ENCODE measurements at places on chromosomes 11 and 22. TPM values are rescaled to one million over a fixed set of nuclear protein-coding genes. Genes with fewer than 3 reads are reported as not detected.

DNA sequence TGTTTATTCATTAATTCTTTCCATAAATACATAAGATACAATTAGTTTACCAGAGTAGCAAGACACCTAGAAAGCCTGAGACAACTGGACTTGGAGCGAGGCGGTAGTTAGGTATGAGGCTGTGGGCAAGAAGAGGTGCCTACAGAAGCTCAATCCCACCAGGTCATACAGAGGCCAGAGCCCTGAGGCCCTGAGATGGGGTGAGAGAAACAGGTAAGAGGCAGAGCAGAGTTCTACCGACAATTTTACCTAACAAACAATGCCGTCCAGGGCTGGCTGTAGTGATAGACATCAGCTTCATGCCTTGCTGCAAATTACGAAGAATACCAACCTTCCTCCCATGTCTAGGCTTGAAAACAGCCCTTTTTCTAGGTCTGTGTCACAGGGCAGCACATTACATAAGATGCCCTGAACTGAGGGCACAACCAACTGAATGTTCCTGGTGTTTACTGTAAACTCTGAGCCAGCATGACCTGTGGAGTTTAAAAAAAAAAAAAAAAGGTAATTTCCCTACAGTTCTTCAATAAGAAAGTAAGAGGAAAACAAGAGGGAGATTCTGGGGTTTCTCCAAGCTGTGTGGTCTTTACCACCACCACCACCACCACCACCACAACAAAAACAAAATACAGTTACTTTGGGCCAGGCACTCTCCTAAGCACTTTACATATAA, 105.8 kb downstream of the GAB2 start:
- no peak for DNase-seq
- H3K27ac ChIP-seq: no peak overlapping the region

GRCh38 chr11:48141475-48142122, 75.0 kb upstream of the OR4B1 start:
- H3K27ac ChIP-seq: no peak overlapping the region
- no peak for DNase-seq
- no peaks in the 10 kb centered on the region for H3K27me3 ChIP-seq
- peaks cover 9% of the 10 kb centered on the region for H3K4me1 ChIP-seq
- H3K36me3 ChIP-seq: peaks cover 39% of the 10 kb centered on the region

ADSL gene
- total RNA-seq: 98.8 TPM

CCS gene
- 40.4 TPM for total RNA-seq

CDCA5 gene
- total RNA-seq: not detected

PNPLA5 gene
- total RNA-seq: not detected

F2 gene
- not detected for total RNA-seq

UPK2 gene
- not detected for total RNA-seq

GRCh38 chr11:113176599-113177360, 137.6 kb upstream of the TTC12 start:
- no peak overlapping the region for H3K4me3 ChIP-seq
- no peaks in the 10 kb centered on the region for H3K27me3 ChIP-seq
- peaks cover 22% of the 10 kb centered on the region for H3K4me1 ChIP-seq

TMEM151A gene
- 0.36 TPM for total RNA-seq

- H3K4me1 ChIP-seq: no peaks in the 10 kb centered on the region
- no peak for DNase-seq
- no peak overlapping the region for H3K4me3 ChIP-seq
- H3K27me3 ChIP-seq: no peaks in the 10 kb centered on the region
- no peak overlapping the region for H3K27ac ChIP-seq
Observed at GRCh38 chr11:97079244-97079643, 689.4 kb downstream of the JRKL start.

DNA sequence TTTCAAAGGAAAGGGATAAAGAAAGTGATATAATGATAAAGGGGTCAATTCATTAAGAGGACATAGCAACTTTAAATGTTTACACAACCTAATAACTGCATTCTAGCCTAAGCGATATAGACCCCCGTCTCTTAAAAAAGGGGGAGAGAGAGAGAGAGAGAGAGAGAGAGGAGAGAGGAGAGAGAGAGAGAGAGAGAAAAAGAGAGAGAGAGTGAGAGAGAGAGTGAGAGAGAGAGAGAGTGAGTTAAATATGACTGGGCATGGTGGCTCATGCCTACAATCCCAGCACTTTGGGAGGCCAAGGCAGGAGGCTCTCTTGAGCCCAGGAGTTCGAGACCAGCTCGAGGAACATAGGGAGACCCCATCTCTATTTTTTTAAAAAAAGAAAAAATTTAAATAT, 90.2 kb upstream of the GAL start:
- no peak overlapping the region for H3K27ac ChIP-seq
- H3K36me3 ChIP-seq: peaks cover 36% of the 10 kb centered on the region
- H3K4me3 ChIP-seq: no peak overlapping the region
- no peaks in the 10 kb centered on the region for H3K4me1 ChIP-seq
- no peak for DNase-seq

DNA sequence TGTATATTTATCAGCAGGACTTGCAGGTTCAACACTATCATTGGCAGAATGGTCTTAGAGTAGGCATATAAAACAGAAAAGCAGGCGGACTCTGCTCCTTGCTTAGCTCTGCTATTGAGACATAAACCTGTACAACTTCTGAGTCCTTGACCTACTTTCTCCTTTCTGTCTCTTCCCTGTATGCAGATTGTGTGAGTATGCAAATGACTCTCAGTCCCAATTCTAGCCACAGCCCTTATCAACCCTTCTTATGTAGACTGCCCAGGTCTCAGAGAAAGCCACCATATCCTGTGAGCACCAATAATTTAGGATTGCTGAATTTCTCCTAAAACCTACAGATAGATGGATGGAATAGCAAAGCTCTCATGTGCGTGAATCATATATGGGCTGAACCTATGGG, 367.6 kb upstream of the DDI1 start:
- H3K4me1 ChIP-seq: no peaks in the 10 kb centered on the region
- no peaks in the 10 kb centered on the region for H3K27me3 ChIP-seq
- H3K4me3 ChIP-seq: no peak overlapping the region
- DNase-seq: no peak
- no peak overlapping the region for H3K27ac ChIP-seq

DNA sequence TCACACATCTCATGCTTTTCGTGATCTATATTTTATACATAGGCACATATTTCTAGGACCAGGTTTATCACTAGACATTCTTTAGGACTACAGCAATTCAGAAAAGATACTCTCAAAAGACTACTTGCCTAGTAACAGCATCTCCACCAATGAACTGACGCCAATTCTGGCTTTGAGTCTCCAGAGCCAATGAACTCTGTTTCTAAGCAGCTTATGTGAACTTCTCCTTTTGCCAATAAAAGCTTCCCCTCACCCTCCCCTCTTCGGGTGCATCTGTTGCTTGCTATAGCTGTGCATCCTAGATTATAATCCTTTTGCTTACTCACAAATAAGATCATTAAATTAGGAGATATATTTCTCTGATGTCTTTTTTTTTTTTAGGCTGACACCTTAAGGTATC, 11.4 kb upstream of the ANKK1 start:
- H3K36me3 ChIP-seq: no peaks in the 10 kb centered on the region
- H3K4me1 ChIP-seq: no peaks in the 10 kb centered on the region
- H3K27ac ChIP-seq: no peak overlapping the region
- DNase-seq: no peak
- H3K4me3 ChIP-seq: no peak overlapping the region

GRCh38 chr11:132430429-132431062, 1060.1 kb downstream of the NTM start:
- H3K4me1 ChIP-seq: no peaks in the 10 kb centered on the region
- no peaks in the 10 kb centered on the region for H3K36me3 ChIP-seq
- DNase-seq: no peak
- H3K27me3 ChIP-seq: no peaks in the 10 kb centered on the region

- no peak overlapping the region for H3K4me3 ChIP-seq
- no peaks in the 10 kb centered on the region for H3K27me3 ChIP-seq
- H3K4me1 ChIP-seq: peaks cover 72% of the 10 kb centered on the region
- DNase-seq: no peak
Observed at GRCh38 chr11:72036687-72037086, 38.0 kb downstream of the IL18BP start.

GNAZ gene
- total RNA-seq: 24.0 TPM

DNA sequence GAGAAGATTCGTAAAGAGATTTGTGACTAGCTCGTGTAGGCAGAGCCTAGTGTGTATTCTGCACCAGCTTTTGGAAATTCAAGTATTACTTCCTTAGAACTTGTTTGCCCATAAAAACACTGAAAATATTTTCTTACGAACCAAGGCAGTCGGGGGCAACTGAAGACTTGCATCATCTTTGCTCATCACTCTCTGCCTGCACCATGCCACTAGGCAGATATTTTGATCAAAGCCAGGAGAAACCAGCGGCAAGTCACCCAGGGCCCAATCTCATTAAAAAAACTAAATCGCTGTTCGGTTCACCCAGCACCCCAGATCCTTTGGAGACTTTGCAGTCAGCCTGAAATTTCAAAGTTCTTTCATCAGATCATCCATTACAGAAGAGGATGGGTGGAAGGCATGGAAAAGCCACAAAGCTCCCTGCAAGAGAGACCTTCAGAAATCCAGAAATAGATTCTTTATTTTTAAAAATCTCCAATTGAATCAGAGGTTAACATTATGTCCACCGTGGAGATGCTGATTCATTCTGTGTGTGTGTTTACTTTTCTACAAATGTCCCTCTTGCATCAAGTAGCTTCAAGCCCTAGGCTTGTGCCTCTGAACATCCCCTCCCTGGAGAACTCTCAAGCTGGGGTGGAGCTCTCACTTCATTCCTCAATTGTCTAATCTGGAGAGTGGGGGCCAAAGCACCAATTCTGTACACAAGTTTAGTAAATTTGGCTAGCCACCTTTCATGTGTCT, 78.4 kb downstream of the ETS1 start:
- no peak for DNase-seq
- no peaks in the 10 kb centered on the region for H3K27me3 ChIP-seq
- no peak overlapping the region for H3K4me3 ChIP-seq
- H3K4me1 ChIP-seq: peaks cover 63% of the 10 kb centered on the region
- H3K36me3 ChIP-seq: no peaks in the 10 kb centered on the region

- no peaks in the 10 kb centered on the region for H3K27me3 ChIP-seq
- no peaks in the 10 kb centered on the region for H3K4me1 ChIP-seq
- DNase-seq: no peak
- no peak overlapping the region for H3K4me3 ChIP-seq
- H3K27ac ChIP-seq: no peak overlapping the region
Observed at GRCh38 chr11:60336767-60337391, 9.8 kb downstream of the MS4A6E start.

RBM7 gene
- total RNA-seq: 29.3 TPM

PPP1R14B gene
- total RNA-seq: 59.6 TPM

GRCh38 chr11:85941380-85941973, 86.3 kb downstream of the CCDC83 start:
- no peaks in the 10 kb centered on the region for H3K27me3 ChIP-seq
- DNase-seq: peak; percentile 77
- no peaks in the 10 kb centered on the region for H3K4me1 ChIP-seq
- H3K27ac ChIP-seq: no peak overlapping the region

DNA sequence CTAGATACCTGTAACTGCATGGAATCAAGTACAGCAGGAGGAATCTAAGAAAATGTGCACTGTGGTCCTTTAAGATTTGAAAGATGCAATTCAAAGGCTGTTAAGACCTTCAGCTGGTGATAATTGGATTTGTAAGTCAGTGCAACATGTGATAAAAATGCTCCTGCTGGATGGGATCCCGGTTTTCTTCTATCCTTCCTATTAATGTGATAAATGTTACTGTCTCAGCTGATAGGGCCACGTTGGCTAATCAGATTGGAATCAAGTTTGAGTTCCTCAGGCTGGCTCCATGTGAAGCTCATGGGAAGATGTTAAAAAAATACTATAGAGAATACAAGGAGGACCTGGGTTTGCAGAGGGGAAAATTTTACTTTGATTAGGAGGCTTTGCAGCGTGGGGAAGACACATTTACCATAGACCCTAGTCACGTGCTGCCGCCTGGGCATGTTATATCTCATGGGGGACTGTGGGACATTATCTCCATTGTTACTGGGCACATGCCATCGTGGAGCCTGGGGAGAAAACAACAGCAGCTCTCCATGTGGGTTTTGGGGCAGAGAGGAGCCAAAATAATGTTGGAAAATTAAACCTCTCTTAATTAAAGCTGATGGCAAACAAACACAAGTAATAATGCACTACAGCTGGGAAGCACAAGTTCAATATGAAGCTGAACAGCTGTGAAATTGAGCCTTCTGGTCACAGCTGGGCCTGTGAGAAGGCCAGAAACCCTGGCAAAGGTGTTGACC, 652.5 kb downstream of the NTM start:
- H3K4me1 ChIP-seq: no peaks in the 10 kb centered on the region
- H3K27me3 ChIP-seq: no peaks in the 10 kb centered on the region
- no peak for DNase-seq
- H3K27ac ChIP-seq: no peak overlapping the region
- no peak overlapping the region for H3K4me3 ChIP-seq
- H3K36me3 ChIP-seq: no peaks in the 10 kb centered on the region

GRCh38 chr11:117720061-117720511, 76.9 kb downstream of the DSCAML1 start:
- DNase-seq: no peak
- H3K27me3 ChIP-seq: no peaks in the 10 kb centered on the region
- no peak overlapping the region for H3K4me3 ChIP-seq
- no peak overlapping the region for H3K27ac ChIP-seq
- H3K4me1 ChIP-seq: no peaks in the 10 kb centered on the region
- H3K36me3 ChIP-seq: no peaks in the 10 kb centered on the region

- DNase-seq: no peak
- no peak overlapping the region for H3K4me3 ChIP-seq
- H3K36me3 ChIP-seq: no peaks in the 10 kb centered on the region
- no peak overlapping the region for H3K27ac ChIP-seq
- H3K4me1 ChIP-seq: no peaks in the 10 kb centered on the region
Observed at GRCh38 chr11:126992065-126992803, 8.3 kb downstream of the KIRREL3 start.

- DNase-seq: no peak
- H3K27ac ChIP-seq: no peak overlapping the region
- no peak overlapping the region for H3K4me3 ChIP-seq
Observed at GRCh38 chr11:93348930-93349329, 18.4 kb downstream of the DEUP1 start.

EHF gene
- total RNA-seq: not detected

DNA sequence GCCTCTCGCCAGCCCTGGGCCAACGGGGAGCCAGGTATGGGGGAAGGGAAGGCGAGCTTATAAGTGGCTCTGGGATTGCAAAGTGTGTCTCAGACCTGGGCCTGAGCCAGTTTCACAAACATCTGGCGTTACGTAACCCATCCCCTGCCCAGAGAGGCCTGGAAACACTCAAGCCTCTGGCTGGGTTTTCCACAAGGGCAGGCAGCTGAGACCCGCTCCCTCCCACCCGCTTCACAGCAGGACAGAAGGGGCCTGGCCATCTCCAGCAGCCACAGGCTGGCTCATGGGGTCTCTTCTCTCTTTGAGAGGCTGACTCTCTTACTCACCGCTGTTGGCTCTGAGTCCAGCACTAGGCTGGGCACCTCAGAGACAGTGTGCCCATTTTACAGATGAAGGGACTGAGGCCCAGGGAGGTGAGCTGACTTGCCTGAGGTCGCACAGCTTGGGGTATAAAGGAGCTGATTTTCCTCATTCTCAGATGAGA, 44.5 kb downstream of the TRIOBP start:
- peak; percentile 99 for DNase-seq
- no peaks in the 10 kb centered on the region for H3K36me3 ChIP-seq
- peak overlapping the region; percentile 66 for H3K27ac ChIP-seq
- H3K27me3 ChIP-seq: no peaks in the 10 kb centered on the region
- H3K4me1 ChIP-seq: peaks cover 59% of the 10 kb centered on the region
